ENCODE measurements at places on chromosomes 7 and 10. TPM values are rescaled to one million over a fixed set of nuclear protein-coding genes. Genes with fewer than 3 reads are reported as not detected.

- no peak for DNase-seq
Observed at GRCh38 chr7:55436457-55436856, 71.3 kb downstream of the LANCL2 start.

DNA sequence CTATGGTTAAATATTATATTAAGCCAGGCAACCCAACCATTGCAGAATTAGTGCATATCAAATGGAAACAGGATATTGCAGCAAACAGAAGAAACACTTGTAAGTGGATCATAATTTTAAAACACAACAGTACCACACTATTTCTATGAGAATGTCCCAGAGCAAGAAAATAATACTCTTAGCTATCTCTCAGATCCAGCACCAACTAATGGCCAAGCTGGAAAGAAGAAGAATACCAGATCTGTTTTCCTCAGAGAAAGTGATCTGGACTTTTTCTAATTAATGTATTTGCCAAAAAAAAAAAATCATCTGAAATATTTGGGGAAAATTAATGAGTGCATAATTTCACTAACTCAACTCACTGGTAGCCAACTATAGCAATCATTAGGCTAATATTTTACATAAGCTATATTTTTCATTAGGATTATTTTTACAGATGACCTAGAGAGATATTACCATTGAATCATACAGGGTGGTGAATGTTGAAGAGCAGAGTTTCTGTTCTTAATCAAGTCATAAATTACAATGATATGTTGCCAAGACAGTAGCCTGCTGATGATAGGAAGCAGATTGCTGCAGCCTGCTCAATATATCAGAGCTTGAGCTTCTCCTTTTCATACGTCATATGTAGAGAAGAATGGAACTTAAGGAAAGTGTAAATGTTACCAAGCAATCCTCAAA is 995.4 kb upstream of the LRRN3 start:
- DNase-seq = no peak

- DNase-seq = no peak
Observed at GRCh38 chr10:113438652-113439051, 114.2 kb upstream of the HABP2 start.

DNA sequence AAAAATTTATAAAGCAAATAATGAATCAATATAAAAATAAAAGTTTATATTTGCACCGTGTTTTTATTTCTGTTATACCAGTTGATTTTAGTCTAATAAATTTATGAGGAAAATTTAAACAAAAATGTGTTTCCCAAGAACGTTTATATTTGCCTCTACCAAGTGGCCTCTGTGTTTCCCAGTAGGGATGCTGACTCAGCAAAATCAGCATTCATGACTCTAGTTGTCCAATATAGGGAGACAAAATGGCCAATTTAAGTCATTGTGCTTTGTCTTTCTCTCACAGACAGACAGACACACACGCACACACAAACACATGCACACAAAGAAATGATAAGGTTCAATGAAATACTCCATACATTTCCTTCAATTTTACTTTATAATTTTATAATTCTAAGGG is 942.5 kb upstream of the ZWINT start:
- no peak for DNase-seq

- DNase-seq = no peak
Observed at GRCh38 chr7:137930581-137930980, 71.3 kb downstream of the CREB3L2 start.

GRCh38 chr10:102302611-102303010 is 57.3 kb downstream of the GBF1 start:
- DNase-seq = no peak

DNA sequence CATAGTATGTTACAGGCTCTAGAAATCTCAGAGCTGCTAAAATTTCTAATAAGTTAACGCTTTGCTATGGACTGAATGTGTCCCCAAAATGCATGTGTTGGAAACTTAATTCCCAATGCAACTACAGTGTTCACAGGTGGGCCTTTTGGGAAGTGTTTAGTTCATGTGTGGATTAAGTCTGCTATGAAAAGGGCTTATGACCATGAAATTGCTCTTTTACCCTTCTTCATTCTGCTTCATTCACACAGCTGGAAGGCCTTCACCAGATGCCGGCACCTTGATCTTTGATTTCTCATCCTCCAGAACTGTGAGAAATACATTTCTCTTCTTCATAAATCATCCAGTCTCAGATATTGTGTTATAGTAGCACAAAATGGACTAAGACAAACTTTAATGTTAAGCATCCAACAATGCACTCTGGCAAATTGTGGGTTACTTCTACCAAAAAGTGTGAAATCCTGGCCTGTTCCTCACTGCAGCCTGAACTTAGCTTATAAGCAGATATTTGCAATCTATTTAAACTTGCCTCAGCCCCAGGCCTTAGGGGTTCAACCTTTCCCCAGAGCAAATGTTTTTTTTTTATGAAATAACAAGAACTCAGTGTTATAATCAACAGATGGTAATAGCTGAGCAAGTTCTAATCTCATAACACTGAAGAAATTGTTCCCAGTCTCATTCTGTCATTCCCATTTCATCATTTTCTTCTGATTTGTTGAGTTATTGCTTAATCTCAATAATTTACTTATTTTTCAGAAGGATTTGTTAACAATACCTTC is 523.6 kb downstream of the KIF20B start:
- no peak for DNase-seq

DNA sequence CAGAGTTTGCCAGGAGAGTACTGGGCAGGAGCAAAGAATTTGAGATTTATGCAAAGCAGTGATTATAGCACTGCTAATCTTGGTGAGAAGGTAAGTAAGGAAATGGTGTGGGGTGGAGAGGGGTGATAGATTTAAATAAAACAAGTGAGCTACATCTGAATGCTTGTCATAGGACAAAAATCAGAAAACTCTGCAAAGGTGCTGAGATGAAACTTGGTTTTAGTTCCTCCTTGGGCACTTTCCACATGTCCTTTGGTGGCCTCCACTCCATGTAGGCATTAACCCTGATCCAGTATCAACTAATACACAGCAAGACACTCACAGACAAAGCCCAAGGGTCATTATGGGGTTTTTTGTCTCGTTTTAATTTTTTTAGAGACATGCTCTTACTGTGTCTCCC is 25.7 kb upstream of the FAM107B start:
- no peak for DNase-seq

DNA sequence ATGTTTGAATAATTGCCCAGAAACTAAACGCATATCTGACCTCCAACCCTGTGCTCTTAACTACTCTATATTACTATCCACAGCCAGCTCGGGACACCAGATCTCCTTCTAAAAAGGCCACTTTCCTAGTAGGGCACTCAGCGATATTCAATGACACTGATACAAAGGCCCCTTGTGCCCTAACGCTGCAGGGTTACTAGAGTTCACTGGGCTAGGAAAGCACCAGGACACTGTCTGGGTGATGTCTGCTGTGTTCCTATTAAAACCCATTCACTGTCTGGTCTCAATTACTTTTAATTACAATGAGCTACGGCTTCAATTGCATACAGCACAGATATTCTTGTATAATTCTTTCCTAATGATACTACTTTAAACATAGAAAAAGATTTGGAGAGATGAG is 91.7 kb downstream of the SORCS1 start:
- DNase-seq = no peak

DNA sequence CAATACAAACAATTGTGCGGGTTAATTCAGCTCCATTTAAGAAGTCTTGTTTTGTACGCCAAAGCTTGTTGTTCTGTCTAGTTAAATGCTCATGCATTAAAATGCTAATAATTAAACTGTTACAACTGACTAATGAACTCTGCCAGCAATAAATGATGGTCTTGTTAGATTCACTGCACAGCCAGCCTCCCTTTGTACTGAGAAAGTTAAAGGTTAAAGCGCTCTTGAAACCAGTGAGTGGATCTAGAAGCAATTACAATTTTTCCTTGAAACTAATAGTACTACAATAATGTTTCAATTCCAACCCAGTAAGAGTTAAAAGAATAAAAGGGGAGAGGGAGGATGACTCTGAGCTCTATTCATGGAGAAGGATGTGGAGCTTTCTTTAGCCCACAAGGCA is 233.0 kb downstream of the EMX2 start:
- DNase-seq = no peak

DNA sequence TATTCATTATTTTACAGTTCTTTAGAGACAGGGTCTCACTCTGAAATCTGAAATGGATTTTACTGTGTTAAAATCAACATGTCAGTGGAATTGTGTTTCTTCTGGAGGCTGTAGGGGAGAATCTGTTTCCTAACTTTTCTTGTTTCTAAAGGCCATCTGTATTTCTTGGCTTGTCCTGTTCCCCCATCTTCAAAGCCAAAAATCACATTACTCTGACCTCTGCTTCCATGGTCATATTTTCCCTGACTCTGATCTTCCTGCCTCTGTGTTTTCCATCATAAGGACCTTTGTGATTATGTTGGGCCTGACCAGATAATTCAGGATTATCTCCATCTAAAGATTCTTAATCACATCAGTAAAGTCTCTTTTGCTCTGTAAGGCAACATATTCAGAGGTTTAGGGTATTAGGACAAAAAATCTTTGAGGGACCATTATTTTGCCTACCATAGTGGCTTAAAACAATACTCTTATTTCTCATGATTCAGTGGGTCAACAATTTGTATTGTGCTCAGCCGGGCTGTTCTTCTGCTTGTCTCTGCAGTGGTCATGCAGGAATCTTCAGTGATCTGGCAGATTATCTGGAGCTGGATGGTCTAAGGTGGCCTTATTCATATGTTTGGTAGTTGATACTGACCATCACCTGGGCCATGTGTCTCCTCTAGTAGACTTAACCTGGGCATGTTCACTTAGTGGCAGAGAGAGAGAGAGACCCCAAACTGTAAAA is 5.7 kb downstream of the ANLN start:
- no peak for DNase-seq

DNA sequence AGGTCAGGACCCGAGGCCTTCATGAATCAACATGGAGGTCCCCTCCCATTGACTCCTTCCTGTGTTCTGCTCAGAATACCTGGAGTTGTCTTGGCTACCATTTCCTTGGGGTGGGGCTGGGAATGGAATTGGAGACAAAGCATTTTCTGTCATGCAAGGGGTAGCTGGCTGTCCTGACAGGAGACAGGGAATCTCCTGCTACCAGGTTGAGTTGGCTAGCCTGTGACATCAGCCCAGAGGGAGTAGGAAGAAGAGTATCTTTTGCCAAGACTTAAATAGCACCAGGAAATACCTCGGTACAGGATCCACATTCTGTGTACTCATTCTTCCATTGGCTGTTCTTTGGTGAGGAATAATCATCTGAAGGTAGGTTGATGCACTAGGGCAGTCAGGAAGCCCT is 4.9 kb downstream of the ZDHHC16 start:
- no peak for DNase-seq

GRCh38 chr7:4681886-4682620 is at the start of gene FOXK1:
Gene FOXK1, plus strand, starts transcription at chr7:4682295. Its CDS starts 14 bp downstream, at chr7:4682309.
- peak; percentile 95 for DNase-seq

GRCh38 chr10:36670621-36671402 is 454.6 kb upstream of the ANKRD30A start:
- no peak for DNase-seq

GRCh38 chr7:66281678-66282590 is 76.8 kb downstream of the TPST1 start:
- no peak for DNase-seq

DNA sequence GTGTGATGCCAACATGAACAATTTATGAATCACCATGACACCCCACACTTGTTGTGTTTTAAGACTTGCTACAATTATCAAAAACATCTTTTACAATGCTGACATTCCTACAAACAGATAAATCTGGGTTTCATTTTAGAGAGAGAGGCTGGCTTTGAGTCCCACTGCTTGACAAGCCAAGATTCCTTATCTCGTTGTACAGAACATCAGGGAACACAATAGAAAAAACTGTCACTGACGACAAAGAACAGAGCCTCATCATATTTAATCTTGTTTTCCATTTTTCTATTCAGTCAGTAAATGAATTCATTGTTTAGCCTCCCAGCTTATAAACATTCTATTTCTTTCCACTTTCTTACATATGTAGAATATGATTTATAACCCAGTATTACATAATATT is 461.6 kb upstream of the VSTM2A start:
- DNase-seq = no peak

- no peak for DNase-seq
Observed at GRCh38 chr10:48703531-48704122, 19.0 kb downstream of the WDFY4 start.

DNA sequence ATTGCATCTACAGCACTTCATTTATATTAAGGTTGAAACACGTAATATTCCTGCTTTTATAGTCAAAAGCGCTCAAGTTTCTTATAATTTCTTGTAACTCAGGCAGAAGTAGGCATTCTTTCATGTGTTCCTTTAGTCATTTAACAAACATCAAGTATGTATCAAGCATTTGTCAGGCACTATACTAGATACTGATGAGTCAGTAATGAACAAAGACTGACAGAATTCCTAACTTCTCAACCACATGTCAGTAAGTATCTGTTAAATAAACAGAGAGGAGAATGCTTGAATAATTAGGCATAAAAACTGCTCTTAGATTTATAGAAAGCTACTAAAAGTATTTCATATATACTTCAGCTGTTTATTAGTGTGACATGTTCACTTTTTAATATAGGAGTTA is 9.9 kb downstream of the CRPPA start:
- no peak for DNase-seq

DNA sequence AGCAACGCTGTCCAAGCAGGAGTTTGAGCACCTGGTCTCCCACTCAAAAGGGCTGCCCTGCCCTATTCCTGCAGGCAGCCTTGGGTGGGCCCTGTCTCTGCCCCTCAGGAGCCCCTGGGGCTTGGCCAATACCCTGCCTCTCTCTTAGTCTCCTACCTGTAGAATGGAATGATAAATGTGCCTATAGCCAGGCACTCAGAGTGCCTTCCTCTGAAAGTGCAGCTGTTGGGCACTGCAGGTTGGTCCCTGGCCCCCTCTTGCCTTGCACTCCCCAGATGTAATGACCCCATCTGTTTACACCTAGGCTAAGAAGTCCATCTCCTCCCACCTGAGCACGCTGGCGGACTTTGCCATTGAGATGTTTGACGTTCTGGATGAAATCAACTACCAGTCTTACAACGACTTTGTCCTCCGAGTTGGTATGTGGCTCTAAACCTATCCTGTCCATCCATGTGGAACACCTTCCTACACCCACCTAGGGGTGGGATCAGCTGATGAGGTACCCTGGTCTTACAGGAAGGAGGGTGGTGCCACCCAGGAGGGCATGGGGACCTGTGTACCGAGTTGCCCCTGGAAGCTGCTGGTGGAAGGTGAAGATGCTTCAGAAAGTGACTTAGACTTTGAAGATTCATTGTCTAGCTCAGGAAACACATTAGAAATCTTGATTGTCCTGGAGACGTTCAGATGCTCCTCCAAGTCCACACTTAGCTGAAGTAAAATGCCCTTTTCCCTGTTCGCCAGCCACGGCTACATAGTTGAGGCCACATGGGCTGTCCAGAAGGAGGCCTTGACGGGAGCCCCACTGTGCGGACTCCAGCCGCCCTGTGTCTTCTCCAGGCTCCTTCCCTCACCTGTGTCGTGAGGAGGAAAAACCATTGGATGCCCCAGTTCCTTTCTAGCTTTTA is 134.1 kb downstream of the ADCY1 start:
- DNase-seq = no peak

- DNase-seq = no peak
Observed at GRCh38 chr7:156167417-156167807, 355.1 kb upstream of the SHH start.

The MUC3A gene
- 8.5 TPM for total RNA-seq

The VGF gene
- 22.5 TPM for total RNA-seq

The CTAGE4 gene
- 7.5 TPM for total RNA-seq

The GFRA1 gene
- 1.6 TPM for total RNA-seq

The PLA2G12B gene
- 0.14 TPM for total RNA-seq

The SPDYE2B gene
- not detected for total RNA-seq

The AGAP6 gene
- total RNA-seq = 7.0 TPM

The OR2A12 gene
- total RNA-seq = not detected

All from H7 (cell line).